GDM1 (cell line): ENCODE measurements at places on chromosomes 7 and 10.

GRCh38 chr10:63105225-63106110, 27.7 kb upstream of the NRBF2 start:
- no peak for DNase-seq

DNA sequence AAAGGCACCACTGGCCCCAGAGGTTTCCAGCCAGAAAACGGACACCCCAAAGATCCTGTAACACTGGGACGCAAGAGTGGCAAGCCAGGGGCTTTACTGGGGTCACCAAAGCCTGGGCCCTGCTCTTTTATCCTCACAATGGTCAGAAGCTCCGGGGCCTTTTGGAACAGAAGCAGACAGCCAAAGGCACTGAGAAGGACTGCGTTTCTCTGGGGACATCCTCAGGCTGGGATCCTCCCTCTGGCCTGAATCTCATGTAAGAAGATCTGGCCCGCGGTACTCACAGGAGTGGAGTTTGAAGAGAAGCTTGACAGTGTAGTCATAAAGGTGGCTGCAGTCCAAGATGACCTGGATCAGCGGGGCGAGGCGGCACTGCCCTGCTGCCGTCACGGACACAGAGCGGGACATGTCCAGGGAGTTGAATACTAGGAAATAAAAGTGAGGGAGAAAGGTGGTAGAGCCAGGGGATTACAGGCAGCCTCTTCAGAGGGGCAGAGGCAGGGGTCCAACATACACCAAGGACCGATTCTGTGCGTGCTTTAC, 81.4 kb downstream of the SPDYE5 start:
- DNase-seq, result no peak

DNA sequence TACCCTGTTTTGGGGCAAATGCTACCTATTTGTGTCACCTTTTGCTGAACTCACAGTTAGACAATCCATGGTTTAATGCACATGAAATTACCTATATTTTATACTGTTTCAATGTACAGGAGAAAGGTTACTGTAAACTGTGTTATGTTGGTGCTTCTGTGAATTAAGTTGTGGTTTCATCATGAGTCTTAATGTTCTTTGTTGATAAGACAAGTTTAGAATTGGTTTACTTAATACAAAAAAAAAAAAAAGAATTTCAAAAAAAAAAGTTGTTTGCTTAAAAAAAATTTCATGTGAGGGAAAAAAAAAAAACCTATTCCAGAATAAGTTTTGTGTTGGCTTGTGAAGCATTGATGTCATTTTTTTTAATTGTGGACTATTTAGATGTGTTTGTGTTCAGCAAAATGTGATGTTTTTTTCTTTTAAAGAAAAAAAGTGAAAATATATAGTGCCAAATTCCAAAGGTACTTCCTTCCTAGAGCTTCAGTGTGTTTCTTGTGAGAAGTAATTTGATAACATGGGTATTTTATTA, 280.3 kb downstream of the USP6NL start:
- no peak for DNase-seq

DNA sequence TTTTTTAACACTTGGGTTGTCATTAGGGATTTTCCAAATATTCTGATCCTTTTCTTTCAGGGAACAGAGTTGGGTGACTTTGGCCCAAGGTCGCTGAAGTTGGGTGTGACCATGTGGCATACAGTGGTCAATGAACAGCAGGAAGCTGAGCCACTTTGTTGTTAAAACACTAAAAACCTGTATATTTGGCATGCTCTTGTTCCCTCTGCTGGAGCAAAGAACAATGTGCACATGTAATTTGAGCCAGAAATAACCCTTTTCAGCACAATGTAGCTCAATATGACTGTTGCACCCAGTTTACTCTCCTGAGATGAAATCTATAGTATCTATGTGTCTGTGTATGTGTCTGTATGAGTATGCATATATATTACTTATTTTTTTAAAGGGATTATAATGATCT, 74.9 kb downstream of the ADCYAP1R1 start:
- no peak for DNase-seq

DNA sequence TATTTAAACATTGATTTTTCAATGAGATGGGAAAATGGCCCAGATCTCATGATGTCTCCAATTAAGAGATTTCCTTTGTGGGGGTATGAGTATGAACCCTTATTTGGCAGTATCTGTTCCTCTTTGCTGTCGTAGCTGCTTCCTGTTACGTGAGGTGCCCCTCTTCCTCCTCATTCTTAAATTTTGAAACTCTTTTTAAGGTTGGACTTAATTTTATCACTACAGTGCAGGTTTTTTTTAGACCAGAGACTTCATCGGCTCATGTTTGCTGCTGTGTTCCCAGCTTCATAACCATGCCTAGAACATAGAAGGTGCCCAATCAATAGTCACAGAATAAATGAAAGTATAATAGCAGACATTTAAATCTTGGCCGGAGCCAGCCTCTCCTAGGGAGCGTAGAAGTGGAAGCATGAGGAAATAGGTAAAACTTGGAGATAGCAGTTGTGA, 2.4 kb downstream of the MIOS start:
- no peak for DNase-seq

DNA sequence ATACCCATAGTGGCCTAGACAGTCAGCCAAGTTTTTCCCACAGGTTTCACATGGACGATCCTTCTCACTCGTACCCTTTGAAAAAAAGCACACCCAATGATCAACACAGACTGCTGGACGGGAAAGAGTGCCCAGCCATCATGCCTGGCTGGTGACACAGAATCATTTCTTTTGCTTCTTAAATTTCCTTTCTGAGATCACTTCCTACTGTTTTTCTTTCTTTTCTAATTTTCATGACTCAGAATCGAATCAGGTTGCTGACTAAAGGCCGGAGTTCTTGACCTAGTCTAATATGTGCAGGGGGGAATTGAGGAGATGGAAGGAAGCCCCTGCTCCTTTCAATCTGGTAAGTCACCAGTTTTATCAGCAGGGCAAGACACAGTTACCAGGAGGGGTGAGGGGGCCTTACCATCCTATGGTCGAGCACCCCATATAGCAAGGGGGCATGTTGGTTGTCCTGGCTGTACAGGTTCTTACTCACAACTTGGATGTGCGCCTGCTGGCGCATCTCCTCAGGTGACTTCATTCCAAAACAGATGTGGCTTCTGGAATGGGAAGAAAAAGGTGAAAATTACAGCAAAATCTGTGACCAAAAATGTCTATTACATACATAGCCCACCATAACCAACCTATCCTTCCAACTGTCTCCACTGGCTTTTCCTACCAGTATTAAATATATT, 3.5 kb downstream of the POLR3A start:
- no peak for DNase-seq

DNA sequence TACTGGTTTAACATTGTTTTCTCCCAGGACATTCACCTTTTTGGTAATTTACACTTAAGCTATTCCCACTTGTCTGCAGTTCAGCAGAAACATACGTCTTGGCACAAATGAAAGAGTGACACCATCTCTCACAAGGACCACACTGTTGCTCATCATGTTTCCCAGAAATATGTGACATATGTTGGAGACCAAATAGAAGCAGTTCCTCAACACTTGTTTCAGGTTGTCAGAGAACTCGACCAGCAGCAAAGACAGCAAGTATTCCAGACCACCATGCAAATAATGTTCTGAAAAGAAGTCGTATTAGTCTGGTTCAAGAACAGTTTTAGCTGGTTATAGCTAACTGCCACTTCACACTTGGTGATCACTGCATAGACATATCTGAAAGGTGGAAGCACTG, 81.3 kb upstream of the KLF6 start:
- no peak for DNase-seq

DNA sequence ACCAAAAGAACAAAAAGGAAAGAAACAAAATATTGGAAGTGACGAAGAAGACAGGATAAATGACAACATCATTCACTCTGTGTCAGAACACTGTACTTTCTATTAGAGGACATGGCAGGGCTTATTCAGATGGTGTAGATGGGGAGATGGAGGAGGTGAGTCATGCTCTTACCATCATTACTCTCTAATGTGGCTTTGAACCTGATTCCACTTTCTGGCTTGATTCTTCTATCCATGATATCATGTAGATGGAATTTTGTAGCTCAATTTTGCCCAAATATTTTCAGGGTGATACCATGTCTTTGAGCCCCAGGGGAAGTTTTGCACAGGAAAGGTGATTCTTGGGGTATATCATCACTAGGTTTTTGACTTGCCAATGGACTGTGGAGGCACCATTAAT, 91.7 kb downstream of the CFAP58 start:
- DNase-seq, result no peak

DNA sequence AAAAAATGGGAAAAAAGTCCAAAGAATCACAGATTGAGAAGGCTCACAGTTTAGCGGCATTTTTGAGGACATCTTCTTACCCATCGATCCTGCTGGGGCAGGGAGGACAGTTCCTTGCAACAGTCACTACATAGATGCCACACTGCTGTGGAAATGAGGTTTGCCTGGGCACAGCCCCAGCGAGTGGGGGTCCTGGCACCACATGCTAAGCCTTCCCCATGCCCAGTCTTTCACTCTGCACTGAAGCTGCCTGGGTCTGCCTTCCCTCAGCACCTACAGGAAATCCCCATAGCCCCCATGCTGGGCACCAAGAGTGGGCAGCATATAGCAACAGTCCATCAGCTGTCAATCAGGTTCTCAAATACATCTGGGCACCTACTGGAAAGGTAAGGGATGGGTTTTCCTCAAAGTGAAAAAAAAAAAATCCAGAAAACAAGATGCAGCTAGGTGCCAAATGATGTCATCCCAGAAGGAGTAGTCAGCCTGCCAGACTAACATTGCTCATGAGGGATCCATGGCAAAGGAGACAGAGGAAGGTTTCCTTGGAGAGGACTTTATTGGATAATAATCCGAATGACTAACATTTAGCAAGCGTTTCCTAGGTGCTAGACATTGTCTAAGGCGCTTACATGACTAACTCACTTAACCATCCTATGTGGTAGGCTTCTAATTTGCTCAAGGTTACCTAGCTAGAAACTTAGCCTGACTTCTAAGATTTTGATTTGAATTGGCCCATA, 125.7 kb upstream of the CXCL12 start:
- no peak for DNase-seq

DNA sequence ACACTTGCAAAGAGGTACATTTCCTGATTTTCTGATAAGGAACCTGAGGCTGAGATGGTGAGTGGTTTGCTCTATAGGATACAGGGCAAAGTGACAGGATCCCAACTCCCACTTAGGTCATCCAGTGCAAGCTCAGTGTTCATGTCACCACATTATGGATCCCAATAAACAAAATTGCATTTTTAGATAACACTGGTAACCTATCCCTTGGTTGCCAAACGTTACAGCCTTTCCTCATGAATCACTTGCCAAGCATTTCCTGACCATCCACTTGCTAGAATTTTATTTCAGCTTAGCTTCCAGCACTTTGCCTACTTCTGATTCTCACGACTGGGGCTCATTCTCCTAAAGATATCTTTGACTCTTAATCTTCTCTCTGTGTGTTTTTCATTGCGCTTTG, 131.4 kb upstream of the ODAD2 start:
- DNase-seq, result no peak

DNA sequence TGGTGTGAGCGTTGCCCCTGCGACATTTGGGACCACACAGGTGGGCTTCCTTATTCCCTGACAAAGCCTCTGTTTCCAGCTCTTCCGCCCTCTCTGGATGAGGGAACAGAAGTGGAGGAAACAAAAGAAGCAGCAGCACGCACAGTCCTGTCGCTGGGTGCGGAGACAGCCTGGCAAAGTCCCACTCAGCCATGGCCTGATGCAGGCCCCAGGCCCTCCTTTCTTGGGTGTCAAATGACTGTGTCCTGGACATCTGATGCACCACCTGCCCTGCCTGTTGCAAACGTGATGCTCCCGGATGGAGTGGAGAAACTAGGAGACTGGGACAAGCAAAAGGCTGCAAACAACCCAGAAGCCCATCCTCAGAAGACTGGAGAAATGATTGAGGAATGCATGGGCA, 20.7 kb downstream of the ZMIZ2 start:
- no peak for DNase-seq
